AML-193 (cell line): ENCODE measurements at places on chromosomes 7 and 10.

GRCh38 chr10:93565446-93565845 lies 1.0 kb upstream of the FFAR4 start:
- DNase-seq, result no peak

GRCh38 chr7:138377306-138377705 lies 82.8 kb upstream of the TRIM24 start:
- no peak for DNase-seq

DNA sequence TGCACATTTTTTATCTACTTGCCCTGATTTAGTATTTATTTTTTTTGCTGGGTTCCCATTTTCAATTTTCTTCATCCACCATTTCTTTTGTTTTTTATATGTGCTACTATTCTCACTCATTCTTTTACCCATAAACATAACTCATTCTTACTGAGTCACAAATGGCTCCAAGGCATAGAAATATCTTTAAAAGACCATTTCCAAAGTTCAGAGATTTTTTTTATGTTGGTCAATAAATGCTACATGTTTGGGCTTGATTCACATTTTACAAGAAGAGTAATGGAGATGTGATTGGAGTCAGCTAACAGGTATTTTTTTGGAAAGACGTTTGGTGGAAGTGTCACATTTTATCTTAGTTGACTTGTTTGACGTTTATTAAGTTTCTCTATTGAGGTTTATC lies 1303.2 kb upstream of the LRRTM3 start:
- no peak for DNase-seq

GRCh38 chr7:12731775-12732174 lies 44.3 kb downstream of the ARL4A start:
- no peak for DNase-seq

DNA sequence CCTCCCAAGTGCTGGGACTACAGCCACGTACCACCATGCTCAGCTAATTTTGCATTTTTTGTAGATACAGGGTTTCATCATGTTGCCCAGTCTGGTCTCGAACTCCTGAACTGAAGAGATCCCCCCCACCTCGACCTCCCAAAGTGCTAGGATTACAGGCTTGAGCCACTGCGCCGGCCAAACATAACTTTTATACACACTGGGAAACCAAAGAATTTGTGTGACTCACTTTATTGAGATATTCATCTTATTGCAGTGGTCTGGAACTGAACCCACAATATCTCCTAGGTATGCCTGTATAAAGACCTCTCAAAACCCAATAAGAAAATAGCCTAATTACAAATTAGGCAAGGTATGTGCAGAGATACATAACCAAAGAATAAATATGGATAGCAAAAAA lies 182.6 kb upstream of the FEZF1 start:
- no peak for DNase-seq
